ENCODE measurements at places on chromosomes 6 and 20.

- DNase-seq: no peak
Measured at GRCh38 chr20:40633123-40633850, 55.7 kb downstream of the MAFB start.

- DNase-seq: no peak
Measured at GRCh38 chr20:57527728-57528127, 2.8 kb upstream of the CTCFL start.

- DNase-seq: no peak
Measured at GRCh38 chr6:55578537-55579363, at the start of gene HMGCLL1. Gene HMGCLL1, minus strand, starts transcription at chr6:55579192. Its CDS starts 137 bp downstream, at chr6:55579055.

DNA sequence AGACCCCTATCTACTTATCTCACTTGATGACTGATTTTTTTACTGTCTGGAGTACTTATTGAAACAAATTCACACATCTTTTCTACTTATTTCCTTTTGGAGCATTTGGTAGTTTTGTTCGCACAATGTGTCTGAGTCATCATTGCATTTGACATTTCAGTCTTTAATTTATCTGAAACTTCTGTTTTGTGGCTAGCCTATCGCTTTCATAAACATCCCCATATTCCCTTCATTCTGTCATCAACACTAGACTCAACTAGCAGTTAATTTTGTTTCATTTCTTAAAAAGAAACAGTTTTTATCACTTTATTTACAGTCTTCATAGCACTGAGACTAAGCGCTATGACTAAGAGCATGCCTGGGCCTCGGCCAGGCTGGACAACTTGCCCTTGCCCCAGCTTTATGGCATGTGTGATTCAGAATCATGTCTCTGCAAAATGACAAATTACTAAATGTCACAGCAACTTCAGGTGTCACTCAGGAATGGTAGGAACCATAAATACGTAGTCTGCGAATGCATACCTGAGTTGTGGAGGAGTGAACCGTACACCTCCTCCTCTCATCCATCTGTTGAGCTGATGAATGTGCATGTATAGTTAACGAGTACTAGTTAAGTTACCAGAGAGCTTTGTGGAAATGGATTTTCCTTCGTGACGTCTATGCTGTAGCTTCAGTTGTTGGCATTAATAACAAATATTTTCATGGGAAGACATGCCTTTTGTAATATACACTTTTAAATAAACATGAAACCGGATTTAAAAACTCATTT is 16.2 kb downstream of the L3MBTL3 start:
- no peak for DNase-seq

DNA sequence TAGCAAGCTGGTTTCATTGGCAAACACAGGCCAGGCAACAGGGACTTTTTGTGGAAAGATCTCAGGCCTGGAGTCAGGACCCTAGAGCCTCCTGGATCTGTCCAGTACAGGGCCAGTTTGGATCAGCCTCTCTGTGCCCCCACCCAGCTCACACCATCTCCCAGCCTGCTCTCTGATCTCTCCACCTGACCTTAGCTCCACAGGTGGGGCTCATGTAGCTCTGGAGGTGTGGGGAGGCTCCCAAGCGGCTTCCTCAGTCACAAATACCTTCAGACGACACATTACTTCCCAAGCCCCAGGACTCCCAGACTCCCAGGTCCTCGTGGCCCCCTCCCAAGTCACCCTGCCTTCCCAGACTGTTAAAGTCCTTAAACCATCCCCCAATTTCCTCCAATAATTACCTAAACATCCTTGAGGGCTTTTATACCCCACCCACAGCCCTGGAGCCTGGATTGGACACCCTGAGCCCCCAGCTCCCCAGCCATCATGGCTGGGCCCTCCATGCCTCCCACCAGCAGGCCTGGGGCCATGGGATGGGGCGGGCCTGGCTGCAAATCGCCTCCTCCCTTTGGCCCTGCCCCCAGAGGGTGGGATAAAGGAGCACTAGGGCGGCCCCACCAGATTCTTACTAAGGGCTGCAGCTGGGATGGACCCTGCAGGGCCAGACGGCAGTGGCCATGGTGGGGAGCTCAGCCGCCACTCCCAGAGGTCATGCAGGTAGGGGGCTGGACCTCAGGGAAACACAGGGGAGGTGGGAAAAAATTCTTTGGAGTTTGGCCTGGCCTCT is 15.9 kb upstream of the FANCE start:
- no peak for DNase-seq

DNA sequence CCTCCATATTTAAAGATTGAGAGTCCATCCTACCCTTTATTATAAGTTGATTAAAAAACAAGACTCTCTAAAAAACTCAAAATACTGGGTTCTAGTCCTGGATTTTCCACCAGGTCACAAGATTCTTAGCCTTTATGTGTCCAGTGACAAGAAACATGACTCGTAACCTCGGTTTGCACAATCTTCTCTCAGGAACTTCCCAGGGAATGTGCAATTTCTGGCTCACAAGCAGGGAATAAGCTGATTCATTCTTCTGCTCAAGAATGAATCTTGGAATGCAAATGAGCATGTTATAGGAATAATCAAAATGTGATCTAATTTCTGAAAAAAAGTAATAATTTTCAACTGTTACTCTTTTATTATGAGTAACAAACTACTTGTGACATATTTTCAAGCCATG is 45.1 kb downstream of the OGFRL1 start:
- DNase-seq: no peak

DNA sequence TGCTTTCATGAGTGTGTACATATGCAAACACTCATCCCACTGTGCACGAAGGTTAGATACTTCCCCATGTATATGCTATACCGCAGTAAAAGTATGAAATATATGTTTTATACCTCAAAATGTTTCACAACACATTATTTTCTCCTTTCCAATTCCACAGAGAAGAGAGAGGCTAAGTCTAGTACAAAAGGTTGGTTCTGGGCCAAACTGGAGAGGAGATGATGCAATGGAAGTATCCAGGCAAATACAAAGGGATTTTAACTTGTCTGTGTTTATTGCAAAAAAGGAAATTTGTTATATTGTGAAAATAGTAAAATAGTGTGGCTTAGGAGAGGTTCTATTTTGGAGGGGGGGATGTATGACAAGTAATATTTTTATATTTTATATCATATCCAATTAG is 112.6 kb downstream of the PLCB1 start:
- DNase-seq: no peak

GRCh38 chr6:9610620-9611415 is 804.1 kb downstream of the TFAP2A start:
- no peak for DNase-seq

DNA sequence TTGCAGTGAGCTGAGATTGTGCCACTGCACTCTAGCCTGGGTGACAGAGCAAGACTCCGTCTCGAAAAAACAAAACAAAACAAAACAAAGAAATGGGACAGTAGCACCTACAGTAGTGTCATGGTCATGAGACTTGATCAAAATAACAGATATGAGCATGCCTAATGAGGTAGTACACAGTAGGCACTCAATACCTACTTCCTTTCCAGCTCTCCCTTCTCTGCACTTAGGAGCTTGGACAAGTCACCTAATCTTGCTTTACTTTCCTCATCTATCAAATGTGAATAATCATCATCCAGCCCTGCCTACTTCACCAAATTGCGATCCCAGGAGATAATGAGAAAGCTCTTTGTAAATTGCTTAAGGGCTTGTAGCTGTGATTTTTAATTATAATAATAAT is 55.4 kb upstream of the EPB41L1 start:
- DNase-seq: no peak
